CD4-positive, alpha-beta T cell treated with Interleukin-10 for 1 hour (primary cell): ENCODE measurements at places on chromosomes 3 and 15.
A peak's percentile ranks its signal among the peaks of the same experiment; 100 is the strongest.

- DNase-seq = no peak
Measured at GRCh38 chr15:48644467-48644826, 1.1 kb downstream of the FBN1 start.

DNA sequence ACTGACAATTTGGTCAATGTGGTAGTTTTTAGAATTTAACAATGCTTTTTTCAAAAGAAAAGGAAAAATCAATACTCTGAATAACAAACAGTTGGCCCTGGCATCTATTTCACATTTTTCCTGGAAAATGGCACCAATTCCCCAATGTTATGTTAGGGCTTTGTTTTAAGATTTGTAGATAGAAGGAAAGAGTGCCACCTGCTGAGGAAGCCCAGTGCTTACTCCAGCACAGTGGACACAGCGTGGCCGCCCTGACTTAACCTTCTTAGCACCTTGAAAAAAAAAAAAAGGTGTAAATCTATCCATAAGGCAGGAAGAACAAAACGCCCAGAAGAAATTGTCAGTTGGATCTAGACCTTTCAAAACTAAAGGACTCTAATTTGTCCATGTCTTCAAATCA, 110.7 kb upstream of the CNTN4 start:
- DNase-seq = no peak

DNA sequence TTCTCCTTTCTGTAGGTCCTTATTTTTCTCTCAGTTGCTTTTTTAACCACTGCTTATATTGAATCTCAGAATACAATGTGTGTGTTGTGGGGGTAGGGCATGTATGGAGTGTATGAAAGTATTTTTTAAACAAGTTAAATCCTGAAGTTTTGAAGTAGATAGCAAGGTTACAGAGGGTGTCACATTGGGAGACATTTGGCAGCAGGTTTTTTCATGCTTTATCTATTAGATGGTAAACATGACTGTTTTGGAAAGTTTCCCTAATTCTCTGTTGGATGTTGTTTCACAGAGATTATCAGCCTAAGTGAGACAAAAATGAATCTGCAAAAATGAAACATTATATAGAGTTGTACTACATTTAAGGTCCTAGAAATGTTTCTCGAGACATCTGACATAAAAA, 190.6 kb upstream of the ARPP21 start:
- DNase-seq = no peak

DNA sequence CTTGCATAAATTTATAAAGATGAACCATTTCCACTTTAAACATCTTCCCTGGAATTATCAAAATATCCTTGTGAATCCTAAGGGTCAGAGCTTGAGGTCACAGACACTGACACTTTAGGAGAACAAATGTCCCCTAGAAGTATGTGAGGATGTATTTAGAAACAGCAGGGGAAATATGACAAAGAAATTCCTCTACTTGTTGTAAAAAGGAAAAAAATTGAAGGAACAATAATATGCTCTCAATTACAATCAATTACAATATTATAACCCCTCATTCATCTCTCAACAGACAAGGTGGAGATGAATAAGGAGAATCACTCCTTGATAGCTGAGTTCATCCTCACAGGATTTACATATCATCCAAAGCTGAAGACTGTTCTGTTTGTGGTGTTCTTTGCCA, at the start of gene OR5K3:
Gene OR5K3 (plus strand): TSS at position 301 of the 400 bp plus-strand sequence. CDS start 0 bp downstream, at position 301.
- DNase-seq = no peak

DNA sequence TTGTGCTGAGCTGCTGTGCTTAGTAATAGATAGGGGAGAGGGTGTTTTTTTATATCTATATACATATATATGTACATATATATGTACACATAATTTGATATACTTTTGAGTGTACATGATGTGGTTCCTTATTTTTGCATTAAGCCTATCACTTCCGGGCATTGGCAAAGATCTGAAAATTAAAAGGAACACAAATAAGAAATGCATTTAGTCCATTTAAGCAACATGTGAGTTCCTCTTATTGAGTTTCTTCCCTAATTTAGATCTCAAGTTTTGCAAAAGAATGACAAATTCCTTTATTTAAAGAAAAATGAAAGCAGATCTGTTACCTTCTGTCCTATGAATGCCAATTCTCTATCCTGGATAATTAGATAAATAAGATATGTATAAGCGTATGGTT, 435.1 kb downstream of the LPP start:
- DNase-seq = no peak

GRCh38 chr3:141960731-141961130, 84.3 kb downstream of the ATP1B3 start:
- no peak for DNase-seq

- DNase-seq = no peak
Measured at GRCh38 chr3:165339753-165340152, 143.6 kb upstream of the SLITRK3 start.

- no peak for DNase-seq
Measured at GRCh38 chr15:66919421-66919820, 146.0 kb upstream of the SMAD3 start.

GRCh38 chr3:41522612-41523011, 323.3 kb downstream of the CTNNB1 start:
- no peak for DNase-seq

- DNase-seq = no peak
Measured at GRCh38 chr3:137582484-137582883, 181.6 kb upstream of the SOX14 start.

DNA sequence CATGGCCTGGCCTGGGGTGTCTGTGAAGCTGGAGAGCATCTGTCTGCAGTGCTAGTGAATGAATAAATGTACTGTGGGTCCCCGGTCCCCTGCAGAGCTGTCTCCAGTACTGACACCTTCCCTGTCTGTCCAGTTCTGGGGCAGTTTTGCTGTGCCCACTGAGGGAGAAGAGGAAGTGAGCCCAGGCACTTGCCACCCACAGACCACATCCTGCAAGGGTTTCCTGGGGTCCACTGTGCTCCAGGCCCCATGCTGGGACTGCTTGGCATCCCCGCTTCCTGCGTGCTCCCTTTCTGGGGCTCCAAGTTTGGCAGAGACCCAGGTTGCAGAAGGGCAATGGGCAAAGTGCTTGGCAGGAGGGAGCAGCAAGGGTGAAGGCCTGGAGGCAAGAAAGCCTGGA, 4.9 kb upstream of the SLC6A6 start:
- no peak for DNase-seq

DNA sequence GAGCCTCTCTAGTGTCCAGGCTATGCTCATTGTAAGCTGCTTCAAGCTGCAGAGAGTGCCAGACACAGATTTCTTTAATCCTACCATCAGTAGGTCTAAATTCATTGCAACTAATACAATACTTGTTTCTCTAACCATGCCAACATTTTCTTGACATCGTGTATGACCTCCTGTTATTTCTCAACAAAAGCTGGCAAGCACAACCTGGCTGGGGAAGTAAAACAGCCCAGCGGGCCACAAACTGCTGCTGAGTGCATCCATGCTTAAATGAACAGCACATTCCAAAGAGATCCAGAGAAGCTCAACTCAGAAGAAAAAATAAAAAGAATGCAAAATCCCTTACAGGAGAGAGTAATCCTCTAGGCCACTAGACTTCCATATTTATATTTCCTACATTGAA, 36.5 kb downstream of the GMNC start:
- no peak for DNase-seq

GRCh38 chr3:143464850-143465249, 345.3 kb downstream of the CHST2 start:
- DNase-seq = no peak

DNA sequence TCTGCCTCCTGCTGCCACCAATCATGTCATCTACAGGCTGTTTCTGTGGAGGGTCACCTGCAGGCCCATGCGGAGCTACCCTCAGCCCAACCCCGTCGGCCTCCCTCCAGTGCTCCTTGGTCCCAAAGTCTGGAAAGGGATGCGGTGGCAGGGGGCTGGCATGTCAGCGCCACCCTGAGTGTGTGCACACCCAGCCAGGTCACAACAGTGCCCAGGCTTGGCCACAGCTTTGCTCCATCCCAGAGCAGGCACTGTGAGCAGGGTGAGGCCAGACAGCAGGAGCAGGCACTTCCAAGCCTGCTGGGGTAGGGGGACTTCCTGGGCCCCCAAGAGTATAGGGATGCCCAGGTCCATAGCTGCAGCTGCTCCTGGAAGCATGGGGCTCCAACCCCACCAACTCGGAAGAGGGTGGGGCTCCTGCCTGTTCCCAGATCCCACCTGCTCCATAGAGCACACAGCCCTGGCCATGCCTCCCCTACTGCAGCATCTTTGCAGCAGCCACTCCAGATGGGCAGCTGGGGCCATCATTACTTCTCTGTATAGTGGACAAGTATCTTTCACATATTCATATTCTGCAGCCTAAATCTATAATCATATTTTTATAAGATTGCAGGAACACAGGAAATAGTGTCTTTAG, 109.3 kb downstream of the CBLB start:
- no peak for DNase-seq

DNA sequence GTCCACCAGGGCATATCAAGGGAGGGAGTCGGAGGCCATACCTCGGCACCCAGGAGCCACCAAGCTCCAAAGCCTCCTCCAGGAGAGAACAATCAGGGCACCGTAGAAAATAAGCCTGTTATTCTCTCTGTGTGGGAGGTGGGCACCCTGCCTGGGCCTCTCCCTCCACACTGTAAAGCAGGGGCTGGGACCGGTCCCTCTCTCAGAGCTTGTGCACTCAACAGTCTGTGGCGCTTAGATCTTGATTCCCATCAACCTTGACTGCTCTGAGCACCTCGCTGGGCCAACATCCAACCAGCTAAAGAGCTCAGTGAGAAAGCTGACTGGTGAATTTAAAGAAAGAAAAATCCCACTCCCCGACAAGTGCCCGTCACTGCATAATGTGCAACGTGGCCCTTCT, 53.0 kb downstream of the PCSK6 start:
- no peak for DNase-seq

GRCh38 chr3:48548729-48549705, 7.6 kb downstream of the PFKFB4 start:
- DNase-seq = peak; percentile 87

DNA sequence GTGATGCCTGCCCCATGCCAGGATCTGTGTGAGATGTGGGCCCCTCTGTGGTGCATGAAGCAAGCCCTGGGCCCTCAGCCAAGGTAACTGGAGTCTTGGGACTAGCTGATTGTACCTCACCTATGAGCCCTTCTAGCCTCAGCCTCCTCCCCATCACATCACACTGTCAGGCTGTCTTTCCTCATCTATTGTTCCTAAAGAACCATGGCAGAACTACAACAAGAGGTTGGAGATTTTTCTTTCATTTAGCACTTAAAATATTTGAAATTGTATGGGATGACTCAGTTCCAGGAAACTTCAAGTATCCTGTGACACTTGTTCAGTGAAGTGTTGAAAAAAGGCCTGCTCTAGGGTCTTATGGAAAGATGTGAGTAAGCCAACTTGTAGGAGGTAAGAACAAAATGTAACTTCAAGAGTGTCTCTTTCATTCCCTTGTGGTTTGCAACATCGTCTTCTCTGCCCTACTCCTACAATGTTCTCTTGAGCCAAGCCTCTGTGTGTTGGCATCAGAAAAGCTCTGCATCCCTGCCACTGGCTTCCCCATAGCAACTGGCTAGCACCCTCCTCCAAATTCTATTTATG, 58.7 kb upstream of the TIPARP start:
- no peak for DNase-seq
